ENCODE measurements at places on chromosomes 3 and 15.

DNA sequence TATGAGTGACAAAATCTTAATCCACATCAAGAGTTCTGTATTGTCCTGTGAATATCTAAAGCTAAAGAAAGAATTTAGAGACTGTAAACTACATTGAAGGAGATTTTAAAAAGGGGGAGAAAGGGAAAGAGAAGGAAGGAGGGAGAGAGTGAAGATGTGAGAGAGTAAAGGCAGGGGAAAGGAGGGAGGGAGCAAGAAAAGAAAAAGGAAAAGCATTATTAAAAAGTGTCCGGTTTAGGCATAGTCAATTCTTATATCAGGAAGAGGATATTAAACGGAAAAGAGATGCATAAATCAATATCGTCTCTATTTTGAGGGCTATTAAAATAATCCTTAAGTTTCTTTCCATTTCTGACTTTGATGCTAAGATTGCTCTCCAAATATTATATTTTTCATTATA, 332.1 kb downstream of the ROBO2 start:
- no peak for DNase-seq

DNA sequence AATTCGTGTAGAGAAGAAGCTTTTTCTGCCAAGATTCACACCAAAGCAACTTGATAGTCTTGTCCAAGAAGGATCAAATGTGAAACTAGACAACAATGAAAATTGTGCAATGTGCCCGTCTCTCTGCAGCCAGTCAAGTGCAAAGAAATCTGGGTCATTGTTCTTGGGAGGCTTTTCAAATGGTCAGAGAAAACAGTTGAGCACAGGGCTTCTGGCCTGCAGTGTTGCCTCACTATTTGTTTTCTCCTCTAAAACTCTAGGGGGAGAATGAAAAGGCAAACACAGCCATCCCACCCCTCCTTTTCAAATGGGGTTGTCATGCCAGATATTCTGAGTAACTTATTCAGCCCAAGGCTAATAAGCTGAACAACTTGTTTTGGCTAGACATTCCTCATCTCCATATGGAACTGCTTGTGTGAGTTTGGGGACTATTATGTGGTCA, 417.6 kb upstream of the CDIN1 start:
- peak; percentile 78 for DNase-seq

DNA sequence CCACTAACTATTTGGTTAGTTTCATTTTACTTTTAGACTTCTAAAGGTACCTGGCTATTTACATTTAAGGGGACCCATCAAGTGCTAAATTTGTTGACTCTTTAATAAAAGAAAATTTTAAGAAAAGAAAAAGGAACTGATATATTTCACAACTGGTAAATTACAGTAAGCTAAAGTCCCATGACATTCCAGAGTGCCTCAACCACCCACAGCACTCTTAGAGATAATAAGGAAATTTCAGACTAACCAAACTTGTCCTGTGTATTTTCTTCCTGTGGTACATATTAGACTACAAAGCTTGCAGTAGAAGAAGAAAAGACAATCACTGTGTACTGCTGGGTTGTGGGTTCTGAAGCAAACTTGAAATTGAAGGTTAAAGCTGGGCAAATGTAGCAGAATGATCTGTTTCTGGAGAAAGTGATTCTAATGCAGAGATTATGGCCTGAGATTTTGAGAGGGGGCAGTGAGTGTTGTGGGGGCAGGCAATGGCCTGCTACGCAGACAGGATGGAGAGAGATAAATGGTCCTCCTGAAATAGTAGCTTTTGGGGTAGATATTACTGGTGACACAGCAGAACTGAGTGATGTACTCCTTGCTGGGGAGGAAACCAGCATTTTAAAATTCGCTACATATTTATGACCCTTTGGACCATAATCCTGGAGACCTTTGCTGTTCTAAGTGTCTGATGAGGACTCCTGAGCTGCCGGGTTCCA, 24.5 kb upstream of the MFSD1 start:
- DNase-seq = peak; percentile 29

DNA sequence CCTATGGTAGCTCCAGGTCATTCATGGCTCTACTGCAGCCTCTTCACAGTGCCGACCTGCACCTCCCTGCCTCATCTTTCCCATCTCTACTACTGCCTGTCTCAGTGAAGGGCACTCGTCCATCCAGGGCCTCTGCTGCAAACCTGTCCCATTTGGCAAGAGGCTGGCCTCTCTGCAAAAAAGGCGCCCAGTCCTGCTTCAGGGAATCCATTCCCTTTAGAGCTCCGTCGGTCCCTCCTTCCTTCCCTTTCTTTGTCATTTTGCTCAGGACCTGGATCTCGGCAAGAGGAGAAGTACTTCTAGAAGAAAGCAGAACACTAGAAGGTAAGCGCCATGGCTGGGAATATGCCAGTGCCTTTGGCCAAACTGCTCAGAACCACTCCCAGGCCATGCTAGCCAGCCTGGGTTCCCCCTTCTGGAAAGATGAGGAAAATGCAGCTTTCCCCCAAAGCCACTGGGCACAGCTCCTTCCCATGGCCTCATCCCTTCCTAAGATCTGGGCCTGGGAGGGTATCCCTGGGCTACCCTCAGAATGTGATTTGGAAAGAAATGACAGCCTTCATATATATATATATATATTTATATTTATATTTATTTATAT, 6.4 kb upstream of the ISL2 start:
- peak; percentile 71 for DNase-seq

DNA sequence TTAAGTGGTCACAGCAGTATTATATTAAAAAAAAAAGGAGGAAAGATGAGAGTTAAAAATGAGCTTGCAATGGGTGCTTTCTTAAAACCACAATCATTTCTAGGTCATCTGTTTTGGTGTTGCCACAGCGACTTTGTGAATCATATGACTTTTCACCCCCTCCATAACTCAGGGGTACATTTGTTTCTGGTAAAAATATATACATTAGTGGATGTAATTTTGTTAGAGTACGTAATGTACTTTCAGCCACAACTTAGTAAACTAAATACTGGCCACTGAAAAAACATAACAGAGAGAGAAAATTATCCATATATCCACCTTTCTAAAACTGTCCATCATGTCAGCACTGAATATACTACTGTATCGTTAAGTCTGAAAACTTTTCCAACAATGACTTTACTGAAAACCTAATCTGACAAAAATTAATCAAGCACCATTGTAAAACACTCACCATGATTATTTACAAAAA, 3.4 kb downstream of the ANKRD28 start:
- DNase-seq = peak; percentile 77

Measured in fibroblast of pulmonary artery (primary cell).